ENCODE measurements at places on chromosomes 13 and 19.

DNA sequence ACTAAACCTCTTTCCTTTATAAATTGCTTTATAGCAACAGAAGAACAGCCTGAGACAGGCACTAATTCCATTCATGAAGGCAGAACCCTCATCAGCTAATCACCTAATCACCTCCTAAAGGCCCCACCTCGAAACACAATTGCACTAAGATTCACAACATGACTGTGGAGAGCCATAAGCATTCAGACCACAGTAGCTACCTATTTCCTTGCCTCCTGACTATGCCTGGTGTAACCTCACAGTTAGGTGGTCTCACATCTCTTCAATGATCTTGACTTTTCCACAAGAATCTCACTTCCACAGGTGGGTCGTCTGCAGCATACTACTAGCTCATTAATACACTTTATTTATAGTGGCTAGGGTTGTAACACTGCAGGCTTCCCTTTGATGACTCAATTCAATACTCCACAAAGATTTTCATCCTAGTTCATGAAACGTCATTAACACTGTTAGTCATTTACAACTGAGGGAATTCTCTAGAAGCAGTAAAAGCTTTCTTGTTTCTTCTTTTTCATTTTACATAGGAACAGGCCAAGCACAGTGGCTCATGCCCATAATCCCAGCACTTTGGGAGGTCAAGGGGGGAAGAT, 27.1 kb downstream of the STK24 start:
- no peak for DNase-seq

GRCh38 chr13:39232401-39232980, 194.2 kb downstream of the NHLRC3 start:
- DNase-seq, result no peak

DNA sequence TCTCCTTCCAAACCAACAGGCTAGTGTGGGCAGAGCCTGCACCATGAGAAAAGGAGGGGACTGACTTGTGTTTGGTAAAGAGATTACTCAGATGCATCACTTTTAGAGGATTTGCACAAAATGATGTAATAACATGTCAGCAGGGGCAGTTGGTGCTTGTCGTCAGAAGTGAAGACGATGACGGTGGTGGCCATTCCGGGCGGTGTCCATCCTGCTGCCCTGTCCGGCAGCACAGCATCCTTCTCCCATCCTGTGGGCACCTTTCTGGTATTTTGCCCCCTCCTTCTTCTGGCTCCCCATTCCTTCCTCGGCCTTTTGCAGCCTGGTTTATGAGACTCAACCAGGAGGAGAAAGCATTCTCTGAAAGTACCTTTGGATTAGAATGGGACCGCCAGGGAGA, 160.1 kb downstream of the TEX29 start:
- no peak for DNase-seq

- DNase-seq, result no peak
These were observed 7.2 kb downstream of the AP3D1 start for GRCh38 chr19:2144190-2144589.

DNA sequence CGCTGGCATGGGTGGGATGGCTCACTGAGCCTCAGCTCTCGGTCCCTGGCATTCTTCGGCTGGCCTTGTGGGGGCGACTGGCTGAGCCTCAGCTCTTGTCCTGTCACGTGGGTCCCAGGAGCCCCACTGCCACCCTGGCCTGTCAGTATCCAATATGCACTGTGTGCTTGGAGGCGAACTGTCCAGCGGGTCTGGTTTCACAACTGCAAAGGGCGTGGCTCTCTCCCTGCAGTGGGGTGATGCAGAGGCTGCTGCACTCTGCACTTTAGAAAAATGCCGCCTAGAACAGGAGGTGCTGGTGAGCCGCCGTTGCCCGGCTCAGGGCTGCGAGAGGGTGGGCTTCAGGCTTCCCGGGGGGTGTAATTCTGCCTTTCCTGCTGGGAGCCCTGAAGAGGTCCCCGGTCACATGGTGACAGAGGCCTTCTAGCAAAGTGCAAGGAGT, 17.0 kb upstream of the TMEM255B start:
- no peak for DNase-seq

- no peak for DNase-seq
These were observed 72.4 kb downstream of the COL4A1 start for GRCh38 chr13:110234532-110234931.

DNA sequence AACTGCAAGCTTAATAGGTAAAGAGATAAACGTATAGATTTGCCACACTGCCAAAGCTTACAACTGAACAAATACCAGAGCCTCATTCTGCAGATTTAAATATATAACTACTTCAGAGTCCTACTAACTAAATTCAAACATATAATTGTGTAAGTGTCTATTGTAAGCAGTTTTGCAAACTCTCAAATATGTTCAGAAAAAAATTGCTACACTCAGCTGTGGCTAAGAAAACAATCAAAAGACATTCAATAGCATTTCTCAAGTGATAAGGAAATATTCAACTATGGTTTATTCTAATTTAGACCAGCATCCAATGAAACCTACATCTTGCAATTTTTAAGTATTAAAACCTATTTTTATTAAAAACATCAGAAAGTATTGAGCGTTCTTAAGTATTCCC, 202.4 kb downstream of the KCTD12 start:
- no peak for DNase-seq

DNA sequence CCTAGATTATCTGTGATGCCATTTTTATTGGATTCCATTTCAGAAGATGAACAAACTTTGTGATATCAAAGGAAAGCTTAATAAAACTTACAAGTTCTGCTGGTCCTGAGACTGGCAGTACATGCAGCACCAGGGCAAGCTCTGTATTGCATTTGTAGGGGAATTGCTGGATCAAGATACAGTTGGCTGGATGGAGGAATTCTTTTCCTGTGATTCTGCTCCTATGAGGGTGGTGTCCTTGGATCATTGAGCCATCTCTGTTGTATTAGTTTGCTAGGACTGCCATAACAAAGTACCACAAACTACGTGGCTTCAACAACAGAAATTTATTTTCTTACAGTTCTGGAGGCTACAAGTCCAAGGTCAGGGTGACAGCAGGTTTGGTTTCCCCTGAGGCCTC, 33.9 kb upstream of the CSNK1A1L start:
- DNase-seq, result no peak

DNA sequence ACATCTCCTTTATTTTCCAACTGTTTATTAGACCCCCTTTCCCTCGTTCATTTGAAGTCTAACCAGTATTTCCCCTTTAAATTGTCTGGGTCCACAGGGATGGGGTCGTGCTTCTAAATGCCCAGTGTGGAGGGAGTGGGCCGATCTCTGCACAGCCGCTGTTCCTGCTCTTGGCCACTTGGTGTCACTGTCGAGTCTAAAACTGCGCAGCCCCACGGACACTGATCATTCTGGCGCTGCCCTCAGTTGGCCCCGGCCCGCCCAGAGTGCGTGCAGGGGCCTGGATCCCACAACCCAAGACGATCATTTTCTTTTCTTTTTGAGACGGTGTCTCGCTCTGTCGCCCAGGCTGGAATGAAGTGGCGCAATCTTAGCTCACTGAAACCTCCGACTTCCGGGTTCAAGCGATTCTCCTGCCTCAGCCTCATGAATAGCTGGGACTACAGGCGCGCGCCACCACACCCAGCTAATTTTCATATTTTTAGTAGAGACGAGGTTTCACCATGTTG, 12.0 kb downstream of the WDR88 start:
- DNase-seq, result peak; percentile 50

- no peak for DNase-seq
These were observed 104.6 kb downstream of the TEX26 start for GRCh38 chr13:31036731-31037695.

DNA sequence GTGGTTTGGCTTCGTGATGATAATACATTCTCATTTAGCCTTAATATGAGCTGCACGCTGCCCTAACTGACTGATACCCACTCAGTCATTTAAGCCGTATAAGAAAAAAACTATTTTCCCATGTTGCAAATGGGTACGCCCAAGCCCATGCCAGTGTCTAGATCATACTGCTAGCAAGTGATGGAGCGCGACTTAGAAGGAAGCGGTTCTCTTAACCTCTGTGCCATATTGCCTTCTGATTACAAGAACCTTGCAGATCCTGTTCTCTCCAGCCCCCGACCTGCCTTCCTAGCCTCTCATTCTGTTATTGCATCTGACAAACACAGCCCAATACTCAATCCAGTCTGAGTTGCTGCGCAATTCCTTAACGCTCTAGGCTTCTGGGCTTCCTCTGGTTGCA, 603 bp downstream of the GPALPP1 start:
- no peak for DNase-seq

DNA sequence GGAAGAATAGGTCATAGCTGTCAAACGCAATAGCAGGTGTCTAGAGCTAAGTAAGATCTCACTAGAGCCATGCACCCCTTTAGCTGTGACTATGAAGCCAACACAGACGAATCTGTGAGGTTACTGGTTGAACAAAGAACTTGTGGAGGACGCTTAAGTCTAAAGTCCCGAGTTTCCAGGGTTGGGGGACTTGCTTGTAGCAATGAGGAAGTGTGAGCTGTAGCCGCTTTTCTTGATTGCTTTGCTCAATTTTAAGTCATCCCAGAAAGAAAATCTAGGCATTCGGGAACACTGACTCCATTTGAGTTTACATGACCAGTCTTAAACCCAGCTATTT, 1.6 kb downstream of the GPC5 start:
- no peak for DNase-seq

- no peak for DNase-seq
These were observed 28.7 kb upstream of the C1QTNF9 start for GRCh38 chr13:24280720-24281119.

DNA sequence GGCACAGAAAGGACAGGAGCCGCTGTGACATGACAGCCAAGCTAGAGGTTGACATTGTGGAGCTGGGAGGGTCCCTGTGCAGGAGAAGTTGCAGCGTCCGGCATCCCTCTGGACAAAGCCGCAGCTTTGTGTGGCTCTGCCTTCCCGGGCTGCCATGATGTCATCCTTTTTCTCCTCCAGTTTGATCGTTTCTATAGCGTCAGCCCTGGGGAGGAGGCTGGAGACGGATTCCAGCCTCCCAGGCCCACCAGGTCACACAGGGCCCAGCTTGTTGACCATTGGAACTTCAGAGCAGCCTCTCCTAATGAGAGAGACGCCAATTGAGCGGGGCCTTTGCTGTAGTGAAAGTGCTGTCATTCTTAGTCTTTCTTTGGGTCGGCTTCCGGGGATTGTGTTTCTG, 3.8 kb upstream of the KCNJ14 start:
- DNase-seq, result no peak

GRCh38 chr13:103243495-103243894, 177.3 kb upstream of the SLC10A2 start:
- no peak for DNase-seq

- no peak for DNase-seq
These were observed 6.9 kb downstream of the B3GNT8 start for GRCh38 chr19:41420101-41420880.

GRCh38 chr19:40718774-40719391, 2.0 kb downstream of the ITPKC start:
- no peak for DNase-seq

DNA sequence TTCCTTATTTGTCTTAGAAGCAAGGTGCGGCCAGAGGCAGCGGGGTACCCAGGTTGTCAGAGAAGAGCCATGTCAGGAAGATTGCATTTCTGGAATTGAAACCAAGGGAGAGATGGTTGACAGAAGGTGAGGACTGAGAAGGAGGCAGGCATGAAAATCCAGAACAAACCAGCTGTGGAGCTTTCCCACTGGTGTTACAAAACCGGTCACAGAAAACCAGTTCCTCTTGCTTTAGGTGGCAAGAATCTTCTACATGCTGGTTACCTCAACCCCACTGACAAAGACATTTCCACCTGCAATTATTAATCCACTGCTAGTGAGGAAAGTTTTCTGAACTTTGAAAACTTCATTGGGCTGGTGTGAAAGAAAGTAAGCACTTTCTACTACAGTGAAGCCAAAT, 64.0 kb upstream of the MED4 start:
- no peak for DNase-seq

GRCh38 chr13:97376981-97377380, 57.0 kb upstream of the RAP2A start:
- no peak for DNase-seq

GRCh38 chr13:50779443-50780200, 63.9 kb downstream of the DLEU7 start:
- no peak for DNase-seq

DNA sequence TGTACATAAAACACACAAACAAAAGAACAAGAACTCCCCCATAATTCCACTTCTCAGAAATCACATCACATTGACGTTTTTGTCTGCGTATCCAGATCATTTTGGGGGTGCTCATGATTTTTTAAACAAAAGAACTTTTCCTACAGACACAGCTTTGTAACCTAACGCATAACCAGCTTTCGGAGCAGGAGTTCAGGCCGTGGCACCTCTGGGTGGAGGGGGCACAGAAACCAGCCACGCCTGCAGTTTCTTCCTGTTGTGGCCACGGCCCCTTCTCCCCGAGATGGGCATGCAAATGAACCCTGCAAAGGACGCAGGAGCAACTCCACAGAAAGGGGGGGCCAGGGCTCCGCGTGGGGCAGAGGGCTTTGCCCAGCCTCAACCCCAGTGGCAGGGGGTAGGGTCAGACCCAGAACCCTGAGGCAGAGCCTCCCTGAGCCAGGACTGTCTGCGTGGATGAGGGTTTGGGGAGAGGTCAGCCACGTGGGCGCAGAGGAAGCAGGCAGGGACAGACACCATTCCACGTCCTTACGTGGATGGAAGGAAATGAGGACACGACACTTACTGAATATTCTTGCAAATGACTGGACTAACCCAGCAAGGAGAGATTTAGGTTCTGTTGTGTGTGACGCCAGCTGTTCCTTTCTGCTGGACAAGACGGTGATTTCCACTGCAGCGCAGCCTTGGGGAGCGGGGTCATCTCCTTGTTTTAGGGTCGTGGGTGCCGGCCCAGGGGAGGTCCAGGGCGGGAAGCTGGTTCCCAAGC, 64.4 kb downstream of the RASA3 start:
- peak; percentile 58 for DNase-seq

DNA sequence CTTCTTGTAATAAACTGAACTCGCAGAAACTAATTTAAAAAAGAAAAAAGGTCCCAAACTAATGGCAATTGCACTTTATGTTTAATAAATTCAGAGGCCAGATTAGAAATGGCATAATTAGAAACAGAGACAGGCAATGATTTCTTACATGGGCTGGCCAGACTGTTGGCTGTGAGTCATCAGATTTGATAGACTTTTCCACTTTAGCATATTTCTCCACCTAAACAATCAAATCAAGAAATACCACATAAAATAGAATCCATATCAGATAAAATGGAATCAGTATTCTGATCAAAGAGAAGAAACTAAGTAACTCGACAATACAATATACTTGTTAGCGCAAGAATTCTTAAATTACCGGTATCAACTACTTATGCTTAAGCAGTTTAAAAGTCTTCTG, 29.0 kb downstream of the EXOSC8 start:
- no peak for DNase-seq

DNA sequence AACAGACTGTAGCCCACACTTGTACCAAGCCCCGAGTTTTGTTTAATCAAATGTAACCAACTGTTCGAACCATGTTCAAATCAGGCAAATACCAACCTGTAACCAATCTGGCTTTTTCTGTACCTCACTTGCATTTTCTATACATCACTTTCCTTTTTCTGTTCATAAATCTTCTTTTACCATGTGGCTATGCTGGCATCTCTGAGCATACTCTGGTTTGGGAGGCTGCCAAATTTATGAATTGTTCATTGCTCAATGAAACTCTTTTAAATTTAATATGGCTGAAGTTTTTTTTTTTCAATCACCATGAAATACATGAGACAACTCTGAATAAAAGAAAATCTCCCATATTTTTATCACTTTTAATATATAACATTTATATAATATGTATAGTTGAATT, 256.1 kb downstream of the SLITRK6 start:
- DNase-seq, result no peak

GRCh38 chr19:4633140-4633967, 6.0 kb upstream of the TNFAIP8L1 start:
- peak; percentile 6 for DNase-seq

Measured in stimulated activated naive CD4-positive, alpha-beta T cell (primary cell).